ENCODE measurements at places on chromosomes 6 and 20.

DNA sequence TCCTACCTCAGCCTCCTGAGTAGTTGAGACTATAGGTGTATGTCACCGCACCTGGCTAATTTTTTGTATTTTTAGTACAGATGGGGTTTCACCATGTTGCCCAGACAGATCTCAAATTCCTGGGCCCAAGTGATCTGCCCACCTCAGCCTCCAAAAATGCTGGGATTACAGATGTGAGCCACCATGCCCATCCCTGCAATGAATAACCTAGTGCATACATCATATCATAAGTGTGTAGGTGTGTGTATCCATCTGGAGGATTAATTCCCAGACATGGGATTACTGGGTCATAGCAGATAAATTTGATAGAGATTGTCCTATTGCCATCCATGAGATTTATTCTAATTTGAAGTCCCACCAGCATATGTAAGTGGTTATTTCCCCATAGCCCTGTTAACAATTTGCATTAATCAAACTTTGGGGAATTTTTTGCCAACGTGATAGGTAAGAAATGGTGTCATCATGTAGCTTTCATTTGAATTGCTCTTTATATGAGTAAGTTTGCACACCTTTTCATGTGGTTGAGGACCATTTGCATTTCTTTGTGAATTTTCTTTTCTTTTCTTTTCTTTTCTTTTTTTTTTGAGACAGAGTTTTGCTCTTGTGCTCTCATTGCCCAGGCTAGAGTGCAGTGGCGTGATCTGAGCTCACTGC is 29.9 kb upstream of the BACH2 start:
- DNase-seq = no peak

GRCh38 chr20:18571578-18571977 is 4.3 kb downstream of the SMIM26 start:
- DNase-seq = no peak

GRCh38 chr6:103838457-103838856 is 1021.3 kb downstream of the HACE1 start:
- DNase-seq = no peak

- DNase-seq = no peak
These were observed 35.4 kb downstream of the MDFI start for GRCh38 chr6:41673704-41674000.

- DNase-seq = no peak
These were observed 374.3 kb upstream of the SOX4 start for GRCh38 chr6:21219241-21219640.

Data from T-cell (primary cell).